Stimulated activated CD8-positive, alpha-beta memory T cell treated with anti-CD3 and anti-CD28 coated beads, Interleukin-4, amount 100 ng/mL, for 4 hours (primary cell): ENCODE measurements at places on chromosomes 12 and 14.

- DNase-seq = no peak
Measured at GRCh38 chr12:88993651-88994050, 358.6 kb downstream of the DUSP6 start.

- no peak for DNase-seq
Measured at GRCh38 chr12:15001733-15002382, 29.0 kb downstream of the PDE6H start.

DNA sequence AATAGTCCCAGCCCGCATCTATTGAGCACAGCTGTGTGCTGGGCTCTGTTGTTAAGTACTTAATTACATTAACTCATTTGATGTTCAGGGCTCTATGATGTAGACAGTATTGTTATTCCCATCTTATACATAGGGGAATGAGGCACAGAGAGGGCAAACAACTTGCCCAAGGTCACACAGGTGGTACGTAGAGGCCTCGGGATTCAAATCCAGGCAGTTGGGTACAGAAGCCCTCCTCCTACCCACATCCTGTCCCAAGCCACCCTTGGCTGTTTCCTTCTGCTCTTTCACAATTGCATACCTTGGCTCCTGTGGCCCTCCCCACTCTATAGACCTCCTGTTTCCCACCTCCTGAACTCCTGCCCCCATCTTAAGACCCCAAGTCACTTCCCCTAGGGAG is 10.0 kb upstream of the GPR68 start:
- no peak for DNase-seq

DNA sequence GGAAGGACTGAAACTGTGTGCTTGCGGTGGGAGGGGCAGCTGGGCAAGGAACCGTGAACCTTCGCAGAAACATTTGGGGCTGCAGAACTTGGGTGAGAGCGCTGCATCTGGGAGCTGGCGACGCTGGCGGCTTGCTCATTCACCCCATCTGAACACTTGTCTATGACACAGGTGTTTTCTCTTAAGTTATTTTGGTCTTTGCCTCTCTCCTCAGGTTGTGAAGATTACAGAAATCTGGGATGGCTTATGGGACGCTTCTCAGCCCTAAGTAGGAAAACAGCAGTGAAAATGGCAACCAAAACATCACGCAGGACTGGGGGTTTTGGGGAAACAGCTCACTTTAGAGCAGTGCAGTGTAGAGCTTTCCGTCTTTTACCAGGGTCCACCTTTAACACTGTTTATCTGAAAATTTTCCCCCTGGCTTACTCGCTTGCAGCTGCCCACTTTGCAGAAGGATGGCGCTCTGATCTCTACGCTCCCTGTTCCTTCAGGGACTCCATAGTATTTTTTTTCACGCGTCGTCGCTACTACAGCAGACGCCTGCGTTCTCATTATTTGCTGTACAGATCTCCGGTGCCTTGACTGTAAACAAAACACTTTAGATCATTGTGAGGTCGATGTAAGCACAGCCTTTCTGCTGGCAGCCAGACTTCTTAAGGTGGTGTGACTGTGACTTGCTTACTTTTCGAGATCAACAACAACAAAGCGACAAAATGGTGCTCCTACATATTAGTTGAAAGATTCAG is 2.7 kb upstream of the CDKN1B start:
- DNase-seq = no peak

GRCh38 chr12:75868501-75868900 is 163.1 kb downstream of the PHLDA1 start:
- DNase-seq = no peak

DNA sequence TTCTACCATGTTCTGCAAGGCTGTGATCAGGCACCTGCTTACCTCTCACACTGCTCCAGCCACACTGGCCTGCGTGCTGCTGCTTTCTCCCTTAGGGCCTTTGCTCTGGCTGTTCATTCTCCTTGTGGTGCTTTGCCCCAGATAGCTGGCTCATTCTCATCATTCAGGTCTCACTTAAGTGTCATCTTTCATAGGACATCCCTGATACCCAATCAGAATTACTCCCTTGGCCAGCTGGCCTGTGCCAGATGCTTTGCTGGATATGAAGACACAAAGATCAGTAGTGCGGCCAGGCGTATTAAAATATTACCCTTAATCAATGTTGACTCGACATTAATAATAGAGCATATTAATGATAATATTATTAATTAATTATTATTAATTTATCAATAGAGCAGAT is 143.8 kb upstream of the FGD4 start:
- no peak for DNase-seq

- DNase-seq = no peak
Measured at GRCh38 chr12:72505227-72505626, 233.1 kb downstream of the TRHDE start.

DNA sequence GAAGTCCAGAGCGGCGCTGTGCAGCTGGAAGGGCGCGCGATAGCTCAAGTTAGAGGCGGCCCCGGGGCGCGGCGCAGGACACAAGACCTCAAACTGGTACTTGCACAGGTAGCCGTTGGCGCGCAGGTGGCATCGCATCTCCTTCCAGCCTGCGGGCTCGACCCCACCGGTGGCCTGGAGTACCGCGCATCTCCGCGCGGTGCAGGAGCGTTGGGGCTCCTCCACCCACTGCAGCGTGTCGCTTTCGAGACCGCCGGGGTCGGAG is 553 bp downstream of the CLEC14A start:
- DNase-seq = no peak
